ENCODE measurements at places on chromosomes 5 and 9.

DNA sequence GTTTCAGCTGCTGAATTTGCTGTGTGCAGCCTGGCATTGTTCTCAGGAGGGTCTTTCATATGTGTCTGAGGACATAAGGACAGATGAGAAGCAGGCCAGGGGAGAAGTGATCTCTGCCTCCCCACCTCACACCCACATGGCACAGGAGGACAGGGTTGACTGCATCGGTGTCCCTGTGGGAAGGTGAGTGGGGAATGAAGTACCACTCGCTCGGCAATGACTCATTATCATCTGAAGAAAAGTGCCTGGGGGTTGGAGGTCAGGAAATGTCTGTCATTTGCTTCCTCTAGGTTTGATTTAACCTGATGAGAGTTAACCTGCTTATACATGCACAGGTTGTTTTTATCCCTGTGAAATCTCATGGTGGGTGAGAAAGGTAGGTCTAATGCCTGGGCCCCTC is 195.0 kb downstream of the GADD45G start:
- DNase-seq, result no peak

GRCh38 chr5:60651872-60652620 is 47.9 kb downstream of the DEPDC1B start:
- DNase-seq, result no peak

DNA sequence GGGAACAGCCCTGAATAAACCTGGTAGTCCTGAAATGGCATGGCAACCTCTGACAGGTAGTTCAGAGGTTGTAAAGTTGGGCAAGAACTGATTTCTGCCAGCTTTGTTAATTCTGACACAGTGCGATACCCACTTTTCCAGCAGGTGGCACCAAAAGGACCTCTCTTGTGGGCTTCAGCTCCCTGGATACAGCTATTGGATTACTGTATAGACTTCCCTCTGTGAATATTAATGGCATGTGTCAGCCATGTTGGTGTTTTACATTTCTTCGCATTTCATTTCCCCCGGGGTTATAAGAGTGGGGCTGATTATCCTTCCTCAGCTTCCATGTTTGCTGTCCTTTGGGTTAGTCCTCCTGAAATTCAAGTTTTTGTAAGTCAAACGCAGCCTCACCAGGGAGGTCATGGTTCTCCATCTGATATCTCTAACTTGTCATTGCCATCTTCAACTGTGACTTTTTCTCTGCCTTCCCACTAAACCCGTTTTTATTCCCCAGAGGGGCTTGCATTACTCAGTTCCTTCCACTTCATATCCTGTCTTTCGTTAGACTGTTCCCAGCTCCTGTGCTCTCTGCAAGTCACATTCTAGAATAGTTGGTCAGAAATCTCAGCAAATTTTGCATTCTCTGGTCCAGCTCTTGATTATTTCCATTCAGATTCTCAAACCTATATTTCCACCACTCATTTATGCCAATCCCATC is 135.6 kb downstream of the LIFR start:
- DNase-seq, result peak; percentile 14

DNA sequence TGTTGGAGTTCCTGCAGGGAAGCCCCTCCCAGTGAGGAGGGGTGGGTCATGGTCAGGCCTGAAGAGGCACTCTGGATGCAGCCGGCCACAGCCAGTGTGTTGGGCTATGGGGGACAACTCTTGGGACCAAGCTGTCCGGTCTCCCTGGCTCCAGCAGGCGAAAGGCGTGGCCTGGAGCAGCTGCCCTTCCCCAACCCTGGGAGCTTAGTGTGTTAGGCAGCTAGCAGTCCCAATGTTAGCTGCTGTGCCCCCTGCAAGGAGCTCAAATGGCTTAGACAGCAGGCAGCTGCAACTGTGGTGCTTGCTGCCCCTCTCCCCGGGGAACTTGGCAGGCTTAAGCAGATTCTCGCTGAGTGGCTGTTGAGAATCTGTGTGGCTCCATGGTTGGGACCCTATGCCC is 67.5 kb upstream of the ACTBL2 start:
- DNase-seq, result no peak

DNA sequence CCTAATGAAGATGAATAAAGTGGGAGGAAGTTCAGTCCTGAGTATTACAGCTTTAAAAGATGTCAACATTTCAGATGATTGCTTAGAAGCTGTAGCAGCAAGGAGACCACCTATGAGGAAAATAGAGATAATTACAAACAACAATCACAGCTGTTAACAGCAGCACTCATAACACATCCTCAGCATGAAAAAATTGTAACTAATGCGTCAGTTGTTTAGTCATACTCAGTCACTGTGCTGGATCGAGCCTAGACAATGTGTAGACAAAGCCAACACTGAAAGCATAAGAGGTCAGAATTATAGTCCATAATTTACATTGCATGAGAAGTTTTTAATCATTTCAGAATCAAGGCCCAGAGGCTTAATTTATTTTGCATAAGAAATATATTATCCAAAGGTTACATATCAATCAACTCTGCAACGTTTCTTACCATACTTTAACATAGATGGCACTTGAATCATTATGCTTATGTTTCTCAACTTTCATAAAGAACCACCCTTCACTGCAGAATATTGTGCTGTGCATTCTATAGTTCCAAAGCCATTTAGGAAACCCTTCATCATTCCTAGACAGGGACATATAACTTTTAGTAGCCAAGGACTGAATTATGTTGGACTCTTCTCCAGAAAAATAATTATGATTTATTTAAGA is 60.2 kb upstream of the HAPLN1 start:
- no peak for DNase-seq

DNA sequence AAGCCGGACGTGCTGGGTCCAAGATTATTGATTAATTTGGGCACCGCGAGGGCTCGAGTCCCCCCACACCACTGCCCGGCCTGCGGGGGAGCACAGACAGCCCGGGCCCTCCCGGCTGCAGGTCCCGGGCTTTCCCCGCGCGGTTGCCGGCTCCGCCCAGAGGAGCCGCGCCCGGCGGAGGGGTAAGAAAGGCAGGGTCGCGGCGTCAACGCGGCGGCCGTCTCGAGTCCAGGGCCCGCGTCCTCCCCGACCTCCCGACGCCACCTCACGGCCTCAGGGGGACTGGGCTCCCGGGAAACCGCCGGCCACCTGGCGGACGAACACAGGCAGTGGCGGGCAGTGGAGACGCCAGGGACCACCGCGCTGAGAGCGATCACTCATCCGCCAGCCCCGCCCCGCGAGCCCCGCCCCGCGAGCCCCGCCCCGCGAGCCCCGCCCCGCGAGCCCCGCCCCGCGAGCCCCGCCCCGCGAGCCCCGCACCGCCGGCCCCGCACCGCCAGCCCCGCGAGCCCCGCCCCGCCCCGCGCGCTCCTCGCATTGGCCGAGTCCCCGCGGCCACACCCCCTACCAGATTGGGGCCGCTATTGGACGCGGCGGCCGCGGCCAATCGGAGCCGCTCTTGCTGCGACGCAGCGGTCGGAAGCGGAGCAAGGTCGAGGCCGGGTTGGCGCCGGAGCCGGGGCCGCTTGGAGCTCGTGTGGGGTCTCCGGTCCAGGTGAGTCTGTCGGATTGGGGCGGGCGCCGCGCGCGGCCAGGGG is at the start of gene MRPL41:
TSS of gene MRPL41 (plus strand) at position 616 of the 758 bp plus-strand sequence. CDS start 203 bp downstream, outside the sequence.
- DNase-seq, result peak; percentile 90

- DNase-seq, result no peak
Measured at GRCh38 chr5:139076111-139076510, 122.1 kb downstream of the SIL1 start.

Data from putamen (tissue), 1 donor.